ENCODE measurements at places on chromosomes 3 and 15.

GRCh38 chr3:79005084-79005483 is 762.7 kb downstream of the ROBO1 start:
- no peak for DNase-seq

DNA sequence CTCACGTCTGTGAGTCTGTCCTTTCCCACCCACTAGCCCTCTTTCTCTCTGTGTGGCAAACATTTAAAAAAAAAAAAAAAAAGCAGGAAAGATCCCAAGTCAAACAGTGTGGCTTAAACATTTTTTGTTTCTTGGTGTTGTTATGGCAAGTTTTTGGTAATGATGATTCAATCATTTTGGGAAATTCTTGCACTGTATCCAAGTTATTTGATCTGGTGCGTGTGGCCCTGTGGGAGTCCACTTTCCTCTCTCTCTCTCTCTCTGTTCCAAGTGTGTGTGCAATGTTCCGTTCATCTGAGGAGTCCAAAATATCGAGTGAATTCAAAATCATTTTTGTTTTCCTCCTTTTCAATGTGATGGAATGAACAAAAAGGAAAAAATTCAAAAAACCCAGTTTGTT is 97.7 kb downstream of the GAP43 start:
- DNase-seq = no peak

GRCh38 chr3:108564564-108564963 is 24.7 kb downstream of the CIP2A start:
- DNase-seq = no peak

DNA sequence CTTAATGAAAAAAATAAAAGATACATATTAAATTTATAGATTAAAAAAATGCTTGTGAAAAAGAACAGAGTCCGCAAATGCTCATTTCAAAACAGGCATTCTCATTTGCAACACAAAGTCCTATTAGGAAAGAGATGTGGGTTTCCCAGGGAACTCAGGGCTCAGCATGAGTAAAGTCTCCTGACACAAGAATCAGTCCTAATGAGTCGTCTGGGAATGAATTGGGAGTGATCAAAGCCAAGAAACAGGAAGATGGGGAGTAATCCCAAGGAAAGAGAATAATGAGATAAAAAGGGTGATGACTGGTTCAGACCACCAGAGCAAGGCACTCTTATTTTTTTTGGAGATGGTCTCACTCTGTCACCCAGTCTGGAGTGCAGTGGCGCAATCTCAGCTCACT is 443.7 kb downstream of the NR2F2 start:
- no peak for DNase-seq

- no peak for DNase-seq
Observed at GRCh38 chr3:148439254-148439822, 258.4 kb upstream of the AGTR1 start.

DNA sequence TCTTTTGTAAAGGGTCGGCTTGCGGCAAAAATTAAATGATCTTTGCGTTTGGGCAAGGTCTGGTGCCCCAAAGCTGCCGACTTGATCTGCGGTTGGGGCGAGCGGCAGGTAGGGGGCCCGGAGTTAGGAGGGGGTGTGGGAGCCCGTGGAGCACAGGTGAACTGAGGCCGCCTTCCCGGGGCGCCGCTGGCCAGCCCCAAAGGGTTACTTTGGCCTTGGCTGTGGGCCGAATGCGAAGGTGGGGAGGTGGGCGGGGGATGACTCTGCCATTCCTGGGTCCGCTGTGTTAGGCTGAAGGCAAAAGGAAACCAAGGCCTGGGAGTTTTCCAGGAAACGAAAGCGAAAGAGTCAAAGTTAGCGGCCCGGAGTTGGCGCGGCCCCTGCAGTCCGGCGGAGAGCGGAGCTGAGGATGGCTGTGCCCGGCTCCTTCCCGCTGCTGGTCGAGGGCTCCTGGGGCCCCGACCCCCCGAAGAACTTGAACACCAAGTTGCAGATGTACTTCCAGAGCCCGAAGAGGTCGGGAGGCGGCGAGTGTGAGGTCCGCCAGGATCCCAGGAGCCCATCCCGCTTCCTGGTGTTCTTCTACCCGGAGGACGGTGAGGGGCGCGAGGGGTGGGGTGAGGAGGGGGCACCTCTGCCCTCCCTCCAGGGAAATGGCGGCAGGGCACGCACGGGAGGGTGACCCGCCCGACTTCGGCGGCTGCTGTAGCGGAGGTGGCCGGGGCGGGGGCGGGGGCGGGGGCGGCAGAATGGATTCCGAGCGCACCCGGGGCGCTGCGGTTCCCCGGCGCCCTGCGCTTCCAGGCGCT is at the start of gene PARP14:
PARP14 (plus strand) TSS at position 365 of the 809 bp plus-strand sequence; CDS start at position 410, 45 bp downstream.
- DNase-seq = peak; percentile 81

GRCh38 chr3:193842832-193843473 is 249.9 kb downstream of the OPA1 start:
- no peak for DNase-seq

DNA sequence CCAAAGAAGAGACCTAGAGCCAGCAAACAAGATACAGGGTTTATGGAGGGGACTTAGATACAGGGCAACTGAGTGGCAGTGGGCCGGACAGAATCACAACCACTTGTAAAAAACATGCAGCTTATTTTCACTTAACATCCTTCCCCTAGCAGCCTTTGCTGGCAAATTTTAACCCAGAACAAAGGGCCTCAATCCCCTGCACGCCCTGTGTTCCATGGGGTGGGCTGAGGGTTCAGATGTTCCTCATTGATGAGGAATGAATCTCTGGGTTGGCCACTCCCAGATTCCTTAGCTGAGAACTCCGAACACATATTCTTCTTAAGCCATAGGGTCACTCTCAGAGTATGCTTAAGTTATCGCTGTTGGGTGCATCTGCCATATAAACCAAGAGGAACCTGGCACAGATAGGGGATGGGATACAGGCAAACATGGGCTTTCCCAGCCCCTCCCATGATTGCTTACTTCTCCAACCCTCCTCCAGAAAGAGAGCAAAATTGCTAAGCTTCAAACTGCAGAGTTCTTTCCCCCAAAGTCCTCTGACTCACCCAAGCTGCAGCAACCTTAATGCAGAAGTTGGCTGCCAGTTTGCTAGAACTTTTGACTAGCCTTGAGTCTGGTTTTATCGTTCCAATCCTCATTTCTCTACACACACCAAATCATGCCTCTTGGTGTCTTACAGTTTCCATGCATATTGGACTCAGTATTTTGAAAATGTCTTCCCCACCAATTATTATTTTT is 146.9 kb downstream of the CD47 start:
- no peak for DNase-seq

GRCh38 chr15:67296188-67296587 is 41.6 kb downstream of the IQCH start:
- no peak for DNase-seq

- DNase-seq = peak; percentile 90
Observed at GRCh38 chr3:126459111-126459762, 16.5 kb downstream of the ZXDC start.

DNA sequence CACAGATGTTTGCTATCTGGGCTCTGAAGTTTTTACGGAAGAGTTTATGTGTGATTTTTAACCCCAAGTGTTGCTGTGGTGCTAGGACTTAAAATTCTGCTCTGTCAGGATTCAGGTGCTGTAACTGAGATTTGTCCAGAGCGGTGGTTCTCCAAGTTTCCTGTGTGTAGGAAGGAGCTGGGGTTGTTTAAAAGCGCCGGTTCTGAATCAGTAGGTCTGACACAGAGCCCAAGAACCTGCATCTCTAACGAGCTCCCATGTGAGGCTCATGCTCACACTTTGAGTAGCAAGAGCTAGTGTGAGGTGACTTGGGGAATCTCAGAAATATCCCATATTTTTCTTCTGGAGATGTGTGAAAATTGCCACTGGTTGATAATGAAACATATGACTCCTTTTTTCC is 325.5 kb downstream of the SATB1 start:
- DNase-seq = no peak

- DNase-seq = no peak
Observed at GRCh38 chr3:5485427-5485826, 297.9 kb downstream of the EDEM1 start.

GRCh38 chr3:43709022-43709421 is 18.3 kb downstream of the ABHD5 start:
- DNase-seq = no peak

DNA sequence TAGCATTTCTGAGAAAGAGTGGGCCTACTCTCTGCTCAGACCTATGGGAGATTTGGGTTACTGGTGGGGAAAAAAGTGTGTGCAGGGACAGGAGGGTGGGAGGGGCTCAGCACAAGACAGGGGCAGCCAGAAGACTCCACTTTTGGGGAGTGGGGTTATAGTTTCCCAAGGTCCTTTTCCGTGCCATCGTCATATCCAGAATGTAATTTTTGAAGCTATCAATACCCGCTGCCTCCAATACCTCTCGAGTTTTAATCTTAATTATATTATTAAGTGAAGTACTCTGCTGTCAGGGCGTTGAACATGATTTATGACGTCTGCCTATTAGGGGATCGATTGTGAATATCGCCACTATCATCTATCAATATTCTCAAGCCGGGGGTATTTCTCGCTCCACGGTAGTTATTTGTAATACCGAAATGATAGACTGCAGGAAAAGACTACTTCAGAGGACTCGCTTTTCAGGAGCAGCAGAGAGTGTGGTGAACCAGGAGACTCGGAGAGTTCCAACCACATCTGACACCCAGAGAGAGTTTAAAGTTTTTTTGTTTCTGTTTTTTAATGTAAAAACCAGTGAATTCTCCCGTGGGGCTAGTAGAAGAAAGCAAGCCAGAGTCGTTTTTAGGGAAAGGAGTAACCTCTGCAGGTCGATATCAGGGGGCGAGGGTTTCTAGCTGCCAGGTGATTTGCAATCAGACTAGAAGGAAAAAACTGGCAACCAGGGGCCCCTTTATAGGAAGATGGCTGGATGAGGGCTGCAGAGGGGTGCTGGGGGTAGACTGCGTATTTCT is 20.6 kb downstream of the NR2F2 start:
- DNase-seq = no peak

- DNase-seq = no peak
Observed at GRCh38 chr15:94692710-94693109, 461.3 kb downstream of the MCTP2 start.

DNA sequence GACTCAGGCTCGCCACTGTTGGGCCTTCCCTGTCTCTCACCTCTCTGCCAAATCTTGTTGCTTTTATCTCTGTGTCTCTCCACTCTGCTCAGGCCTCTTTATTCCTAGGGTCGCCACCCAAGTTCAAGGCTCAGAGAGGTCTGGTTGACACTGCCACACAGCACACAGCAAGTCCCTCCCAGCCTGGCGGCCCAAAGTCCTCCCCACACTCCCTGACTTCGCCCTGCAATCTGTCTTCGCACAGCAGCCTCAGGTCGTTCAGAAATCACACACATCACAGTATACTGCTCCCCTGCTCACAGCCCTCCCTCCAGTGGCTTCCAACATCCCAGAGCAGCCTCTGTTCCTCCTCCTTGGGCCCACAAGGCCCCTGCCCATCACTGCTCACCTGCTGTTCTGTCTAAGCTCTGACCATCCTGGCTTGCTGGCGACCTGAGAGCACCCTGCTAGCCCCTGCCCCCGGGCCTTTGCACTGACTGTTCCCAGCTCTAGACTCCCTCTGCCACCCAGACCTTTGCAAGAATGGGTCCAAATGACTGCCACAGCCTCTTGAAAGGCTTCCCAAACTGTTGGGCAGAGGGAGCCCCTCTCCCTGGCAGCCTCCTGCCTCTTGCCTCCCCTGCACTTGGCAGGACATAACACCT is 48.4 kb downstream of the MGLL start:
- no peak for DNase-seq

DNA sequence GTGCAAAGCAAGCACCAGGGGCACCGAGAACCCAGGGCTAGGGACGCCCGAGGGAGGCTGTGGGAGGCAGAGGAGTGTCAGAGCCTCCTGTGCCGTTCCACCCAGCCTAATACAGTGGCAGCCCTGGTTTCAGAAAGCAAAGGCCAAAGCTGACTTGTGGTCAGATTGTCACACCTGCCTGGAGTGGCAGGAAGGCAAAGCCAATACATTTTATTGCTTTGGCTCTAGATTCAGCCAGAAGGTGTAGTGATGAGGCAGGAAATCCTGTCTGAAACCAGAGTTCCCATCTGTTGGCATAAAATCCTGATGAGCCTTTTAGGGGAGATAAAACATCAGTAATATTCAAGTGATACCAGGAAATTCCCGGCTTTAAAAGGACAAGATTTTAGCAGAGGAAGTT is 168.3 kb downstream of the SLCO3A1 start:
- DNase-seq = no peak

DNA sequence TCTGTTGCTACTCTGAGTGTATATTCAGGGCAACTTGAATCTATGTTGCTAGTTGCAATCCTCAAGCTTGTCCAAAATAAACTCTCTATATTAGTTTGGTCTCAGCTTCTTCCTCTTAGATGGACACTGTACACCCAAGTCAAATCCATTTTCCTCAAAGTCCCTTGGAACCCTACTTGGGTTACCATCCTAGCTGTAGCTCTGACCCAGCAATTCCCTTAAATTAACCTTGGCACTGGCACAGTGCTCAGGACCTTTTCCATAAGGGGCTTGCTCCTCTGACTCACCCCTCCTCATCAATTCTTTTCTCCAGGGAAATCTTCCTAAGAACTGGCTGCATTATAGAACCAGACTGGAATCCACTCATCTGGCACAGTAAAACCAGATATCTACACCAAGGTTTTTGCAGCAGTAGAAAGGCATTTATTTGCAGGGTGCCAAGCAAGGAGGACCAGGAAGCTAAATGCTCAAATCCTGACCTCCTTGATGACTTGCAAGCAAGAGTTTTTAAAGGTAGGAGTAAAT is 44.9 kb upstream of the B3GALNT1 start:
- no peak for DNase-seq

DNA sequence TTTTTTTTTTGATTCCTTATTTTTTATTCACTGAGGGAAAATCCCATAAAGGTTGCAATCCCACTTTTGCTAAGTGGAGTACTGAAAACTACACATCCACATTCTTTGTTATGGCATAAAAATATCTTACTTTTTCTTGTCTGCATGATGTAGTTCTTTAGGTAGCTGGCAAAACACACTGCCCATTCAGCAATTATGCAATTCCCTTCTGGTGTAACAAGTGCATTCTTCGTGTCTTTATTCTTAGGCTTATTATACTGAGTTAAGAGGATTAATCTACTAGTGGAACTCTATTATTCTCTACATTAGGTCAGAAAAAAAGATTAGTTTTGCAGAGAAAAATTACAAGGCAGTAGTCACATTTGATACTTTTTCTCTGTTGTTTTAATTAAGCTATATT is 403.8 kb upstream of the GBE1 start:
- DNase-seq = no peak

GRCh38 chr15:39852250-39852649 is 67.8 kb downstream of the GPR176 start:
- DNase-seq = no peak

DNA sequence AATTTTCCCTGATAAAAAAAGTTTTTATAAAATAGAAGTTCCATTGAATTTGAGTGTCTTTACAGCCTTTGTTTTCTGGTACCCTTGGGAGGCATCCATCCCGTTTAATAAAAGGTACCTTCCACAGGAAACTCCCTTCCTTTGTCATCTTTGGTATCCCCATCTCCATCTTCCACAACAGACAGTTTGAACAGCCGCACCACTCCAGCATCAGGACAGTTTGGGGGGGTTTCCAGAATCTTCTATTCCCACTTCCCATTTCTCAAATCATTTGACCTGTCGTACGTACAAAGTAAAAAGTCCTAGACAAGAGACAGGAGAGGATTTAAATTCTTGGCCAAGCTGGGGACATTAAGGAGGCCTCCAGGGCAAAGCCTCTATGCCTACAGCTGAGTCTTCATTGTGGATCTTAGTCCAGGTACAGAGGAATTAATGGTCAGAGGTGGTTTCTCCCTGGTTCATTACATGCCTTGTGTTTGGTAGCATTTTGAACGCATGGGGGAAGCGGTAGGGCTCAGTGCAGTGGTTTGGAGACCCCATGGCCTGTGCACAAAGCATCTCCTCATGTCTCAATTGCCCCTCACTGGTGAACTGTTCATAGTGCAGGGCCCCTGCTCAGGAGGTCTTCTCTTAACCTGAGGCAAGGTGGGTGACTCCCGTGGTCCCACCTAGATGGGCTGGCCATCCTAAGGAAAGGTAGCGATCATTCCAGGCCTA is 19.4 kb upstream of the BCL2A1 start:
- DNase-seq = no peak

Measured in left lobe of liver (tissue), 2 donors.